ENCODE measurements at places on chromosomes 11 and 22. TPM values are rescaled to one million over a fixed set of nuclear protein-coding genes. Genes with fewer than 3 reads are reported as not detected.

DNA sequence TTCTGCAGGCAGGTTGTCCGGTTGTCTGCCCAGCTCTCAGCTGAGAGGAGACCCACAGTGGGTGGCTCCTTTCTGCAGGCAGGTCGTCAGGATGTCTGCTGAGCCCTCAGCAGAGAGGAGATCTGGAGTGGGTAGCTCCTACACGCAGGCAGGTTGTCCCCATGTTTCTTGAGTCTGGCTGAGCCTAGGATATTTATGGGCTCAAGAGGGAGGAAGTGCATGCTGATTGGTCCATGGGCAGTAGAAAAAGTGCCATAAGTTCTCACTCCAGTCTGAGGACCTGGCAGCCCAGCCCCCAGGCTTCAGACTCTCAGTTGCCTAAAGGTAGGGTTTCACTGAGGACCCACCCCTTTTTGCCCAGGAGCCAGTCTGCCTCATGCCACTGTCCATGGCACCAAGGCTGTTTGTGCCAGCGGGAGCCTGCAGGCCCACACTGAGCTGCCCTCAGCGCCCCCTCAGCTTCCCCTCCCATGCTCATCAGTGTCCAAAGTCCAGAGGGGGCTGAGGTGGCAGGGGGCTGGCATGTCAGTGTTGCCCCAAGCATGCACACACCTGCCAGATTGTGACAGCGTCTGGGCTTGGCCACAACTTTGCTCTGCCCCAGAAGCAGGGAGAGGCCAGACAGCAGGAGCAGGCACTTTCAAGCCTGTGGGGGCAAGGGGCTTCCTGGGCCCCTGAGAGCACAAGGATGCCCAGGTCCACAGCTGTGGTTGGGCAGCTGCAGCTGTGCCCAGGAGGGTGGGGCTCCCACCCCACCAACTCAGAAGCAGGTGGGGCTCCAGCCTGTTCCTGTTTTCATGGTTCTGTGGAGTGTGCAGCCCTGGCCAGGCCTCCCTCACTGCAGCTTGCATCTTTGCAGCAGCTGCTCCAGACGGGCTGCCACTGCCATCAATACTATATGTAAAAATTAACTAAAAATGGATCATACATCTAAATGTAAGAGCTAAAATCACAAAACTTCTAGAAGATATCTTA lies 3.8 kb upstream of the RNF141 start:
- no peak for DNase-seq
- H3K27ac ChIP-seq: no peak overlapping the region
- H3K36me3 ChIP-seq: no peaks in the 10 kb centered on the region
- peaks cover 13% of the 10 kb centered on the region for H3K27me3 ChIP-seq
- no peak overlapping the region for H3K4me3 ChIP-seq
- H3K4me1 ChIP-seq: peaks cover 8% of the 10 kb centered on the region

MYBPC3 gene
- not detected for total RNA-seq

- no peak overlapping the region for H3K27ac ChIP-seq
- peaks cover 87% of the 10 kb centered on the region for H3K36me3 ChIP-seq
- no peaks in the 10 kb centered on the region for H3K27me3 ChIP-seq
- no peak for DNase-seq
- no peak overlapping the region for H3K4me3 ChIP-seq
Measured at GRCh38 chr11:124983674-124984511, 29.9 kb downstream of the CCDC15 start.

GRCh38 chr22:46465793-46466192 lies 71.6 kb downstream of the CELSR1 start:
- no peak overlapping the region for H3K4me3 ChIP-seq
- no peak overlapping the region for H3K27ac ChIP-seq
- DNase-seq: no peak
- no peaks in the 10 kb centered on the region for H3K27me3 ChIP-seq

GRCh38 chr11:120112174-120112796 lies 25.6 kb downstream of the TRIM29 start:
- H3K27ac ChIP-seq: no peak overlapping the region
- DNase-seq: no peak
- no peaks in the 10 kb centered on the region for H3K27me3 ChIP-seq
- H3K4me3 ChIP-seq: no peak overlapping the region
- H3K4me1 ChIP-seq: no peaks in the 10 kb centered on the region
- no peaks in the 10 kb centered on the region for H3K36me3 ChIP-seq

DNA sequence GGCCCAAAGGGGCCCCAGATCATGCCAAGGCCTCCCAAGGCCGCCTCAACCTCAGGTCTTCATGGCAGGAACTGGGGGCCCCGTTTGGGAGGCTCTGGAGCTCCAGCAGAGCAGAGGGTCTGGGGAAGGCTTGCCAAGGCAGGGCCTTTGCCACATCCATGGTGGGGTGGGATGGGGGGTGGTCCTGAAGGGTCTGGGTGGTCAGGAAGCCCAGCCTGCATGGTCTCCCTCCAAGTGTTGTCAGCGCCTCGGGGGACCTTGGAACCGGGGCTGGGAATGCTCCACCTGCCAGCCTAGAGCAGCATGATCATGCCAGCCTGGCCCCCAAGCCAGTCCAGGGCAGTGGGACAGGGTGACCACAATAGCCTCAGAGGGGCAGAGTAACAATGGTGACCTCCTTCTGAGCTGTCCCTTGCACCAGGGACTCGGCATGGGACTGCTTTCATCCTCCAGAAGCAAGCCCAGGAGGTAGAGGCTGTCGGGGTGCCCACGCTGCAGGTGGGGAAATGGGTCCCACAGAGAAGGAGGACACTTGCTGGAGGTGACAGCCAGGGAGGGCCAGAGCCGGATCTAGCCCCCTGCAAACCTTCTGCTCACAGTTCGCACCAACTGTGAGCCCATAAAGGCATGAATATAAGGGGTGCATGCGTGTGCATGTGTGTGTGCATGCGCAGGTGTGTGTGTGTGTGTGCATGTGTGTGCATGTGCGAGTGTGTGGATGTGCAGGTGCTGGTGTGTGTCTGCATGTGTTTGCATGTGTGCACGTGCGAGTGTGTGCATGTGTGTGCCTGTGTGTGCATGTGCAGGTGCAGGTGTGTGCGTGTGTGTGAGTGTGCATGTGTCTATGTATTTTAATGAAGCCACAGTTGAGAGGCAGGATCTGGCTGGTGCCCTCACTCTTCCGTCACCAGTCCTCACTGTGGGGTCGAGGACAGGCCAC lies 63.8 kb downstream of the MYEOV start:
- H3K27ac ChIP-seq: no peak overlapping the region
- no peaks in the 10 kb centered on the region for H3K36me3 ChIP-seq
- peaks cover 2% of the 10 kb centered on the region for H3K27me3 ChIP-seq
- no peak for DNase-seq
- H3K4me3 ChIP-seq: no peak overlapping the region

RNF141 gene
- total RNA-seq: 13.2 TPM

DNA sequence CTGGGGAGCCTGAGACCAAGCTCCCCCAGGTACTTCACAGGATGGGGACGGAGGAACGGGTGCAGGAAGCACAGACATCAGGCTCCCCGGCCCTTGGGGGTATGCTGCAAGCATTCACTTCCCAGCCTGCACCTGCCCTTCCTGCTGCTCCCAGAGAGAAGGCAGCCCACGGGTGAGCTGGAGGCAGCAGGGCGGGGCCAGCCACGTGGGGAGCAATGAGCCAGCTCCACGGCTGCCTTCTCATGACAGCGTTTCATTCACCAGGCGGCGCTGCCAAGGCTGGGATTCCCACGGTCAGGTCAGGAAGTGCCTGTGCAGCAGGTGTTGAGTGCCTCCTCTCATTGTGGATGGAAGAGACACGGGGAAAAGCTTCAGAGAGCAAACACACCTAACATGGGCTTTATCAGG lies 14.5 kb upstream of the PHLDA2 start:
- no peak overlapping the region for H3K27ac ChIP-seq
- peaks cover 30% of the 10 kb centered on the region for H3K4me1 ChIP-seq
- DNase-seq: no peak
- H3K36me3 ChIP-seq: peaks cover 63% of the 10 kb centered on the region
- H3K4me3 ChIP-seq: no peak overlapping the region
- no peaks in the 10 kb centered on the region for H3K27me3 ChIP-seq

DNA sequence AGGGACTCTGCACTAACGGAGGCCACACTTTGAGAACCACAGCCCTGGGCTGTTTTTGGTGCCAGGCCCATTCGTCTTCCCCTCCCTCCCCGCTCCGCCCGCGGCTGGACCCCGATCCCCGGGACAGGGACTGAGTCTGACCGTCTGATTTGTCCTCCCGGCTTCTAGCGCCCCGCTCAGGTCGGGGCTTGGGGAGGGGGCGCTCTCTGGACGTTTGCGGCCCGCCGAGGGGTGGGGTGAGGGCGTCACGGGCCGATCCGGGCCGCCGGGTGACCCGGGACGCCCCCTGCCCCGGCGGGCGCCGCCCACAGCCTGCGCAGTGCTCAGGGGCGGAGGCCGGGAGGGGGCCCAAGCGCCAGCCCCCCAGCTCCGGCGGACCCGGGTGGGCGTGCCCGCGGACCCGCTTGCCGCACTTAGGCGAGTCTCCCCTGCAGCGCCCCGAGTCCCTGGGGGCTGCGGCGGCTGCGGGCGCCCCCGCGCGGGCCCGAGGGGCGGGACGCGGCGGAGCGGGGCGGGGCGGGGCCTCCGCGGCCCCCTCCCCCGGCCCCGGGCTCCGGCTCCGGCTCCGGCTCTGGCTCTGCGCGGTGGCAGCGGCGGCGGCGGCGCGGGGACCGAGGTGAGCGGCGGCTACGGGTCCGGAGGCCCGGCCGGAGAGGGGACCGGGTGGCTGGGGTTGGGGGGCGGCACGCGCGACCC lies 33.7 kb upstream of the PRR5 start:
- peak overlapping the region; percentile 56 for H3K27ac ChIP-seq
- no peaks in the 10 kb centered on the region for H3K36me3 ChIP-seq
- peak; percentile 54 for DNase-seq
- peaks cover 52% of the 10 kb centered on the region for H3K4me1 ChIP-seq
- H3K27me3 ChIP-seq: peaks cover 1% of the 10 kb centered on the region
- peak overlapping the region; percentile 55 for H3K4me3 ChIP-seq

DNA sequence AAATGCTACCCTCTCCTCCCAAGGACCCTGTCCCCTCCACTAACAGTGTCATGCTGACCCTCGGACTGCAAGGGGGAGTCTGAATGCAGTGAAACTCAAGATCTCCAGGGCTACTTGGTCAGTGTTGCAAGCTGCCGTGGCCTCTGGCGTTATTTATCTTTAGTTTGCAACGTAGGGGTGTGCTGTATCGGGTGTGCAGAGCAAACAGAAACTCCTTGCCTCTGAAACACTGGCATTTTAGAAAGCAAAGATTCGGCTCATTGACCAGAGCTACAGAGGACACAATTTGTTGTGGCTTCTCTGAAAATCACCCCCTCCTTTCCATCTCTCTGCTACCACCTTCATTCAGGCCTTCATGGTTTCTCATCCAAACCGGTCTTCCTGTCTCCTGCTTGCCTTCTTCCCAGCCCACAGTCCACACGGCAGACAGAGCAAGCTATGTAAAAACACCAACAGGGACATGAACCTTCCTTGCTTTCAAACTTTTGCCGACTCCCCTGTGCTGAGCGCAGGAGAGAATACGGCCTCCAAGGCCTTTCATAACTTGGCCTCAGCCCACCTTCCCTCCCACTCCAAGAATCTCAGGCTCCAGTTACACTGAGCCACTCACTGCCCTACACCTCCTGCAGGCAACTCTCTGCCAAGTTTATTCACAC lies 14.9 kb downstream of the FZD4 start:
- no peak overlapping the region for H3K27ac ChIP-seq
- H3K27me3 ChIP-seq: peaks cover 8% of the 10 kb centered on the region
- H3K36me3 ChIP-seq: no peaks in the 10 kb centered on the region

- no peak within 1 kb of the TSS for H3K4me3 ChIP-seq
- H3K27me3 ChIP-seq: no peaks in the 10 kb centered on the region
- H3K4me1 ChIP-seq: peaks cover 4% of the 10 kb centered on the region
- H3K27ac ChIP-seq: no peak within 1 kb of the TSS
- DNase-seq: no peak
Measured at GRCh38 chr11:58731819-58732218, at the start of gene GLYAT. TSS of gene GLYAT (minus strand) at chr11:58731943. CDS start at chr11:58724496, 7,447 bp downstream.

DNA sequence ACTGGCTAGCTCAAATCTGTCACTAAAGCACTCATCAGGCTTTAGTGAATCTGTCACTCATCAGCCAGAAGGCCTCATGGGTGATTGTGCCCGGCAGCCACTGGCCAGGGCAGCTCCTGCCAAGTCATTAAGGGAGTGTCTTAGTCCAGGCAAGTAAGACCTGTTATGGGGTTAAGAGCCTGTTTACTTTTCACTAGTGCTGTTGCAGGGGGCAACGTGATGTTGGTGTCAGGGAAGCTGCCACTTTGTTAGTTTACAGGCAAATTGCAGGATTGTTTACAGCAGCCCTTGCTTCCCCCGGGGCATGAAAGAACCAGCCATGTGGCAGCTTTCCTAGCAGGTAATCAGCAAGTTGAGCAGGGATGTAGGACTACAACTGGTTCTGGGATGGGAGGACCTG lies 155.6 kb upstream of the NCAM1 start:
- no peaks in the 10 kb centered on the region for H3K36me3 ChIP-seq
- no peaks in the 10 kb centered on the region for H3K4me1 ChIP-seq
- DNase-seq: no peak
- H3K4me3 ChIP-seq: no peak overlapping the region

CSRP3 gene
- not detected for total RNA-seq

EXPH5 gene
- total RNA-seq: 1.2 TPM

- H3K27me3 ChIP-seq: no peaks in the 10 kb centered on the region
- no peaks in the 10 kb centered on the region for H3K4me1 ChIP-seq
- H3K27ac ChIP-seq: no peak overlapping the region
- no peak for DNase-seq
Measured at GRCh38 chr22:44202261-44202789, 21.6 kb downstream of the PARVG start.

BET1L gene
- total RNA-seq: 46.3 TPM

DNA sequence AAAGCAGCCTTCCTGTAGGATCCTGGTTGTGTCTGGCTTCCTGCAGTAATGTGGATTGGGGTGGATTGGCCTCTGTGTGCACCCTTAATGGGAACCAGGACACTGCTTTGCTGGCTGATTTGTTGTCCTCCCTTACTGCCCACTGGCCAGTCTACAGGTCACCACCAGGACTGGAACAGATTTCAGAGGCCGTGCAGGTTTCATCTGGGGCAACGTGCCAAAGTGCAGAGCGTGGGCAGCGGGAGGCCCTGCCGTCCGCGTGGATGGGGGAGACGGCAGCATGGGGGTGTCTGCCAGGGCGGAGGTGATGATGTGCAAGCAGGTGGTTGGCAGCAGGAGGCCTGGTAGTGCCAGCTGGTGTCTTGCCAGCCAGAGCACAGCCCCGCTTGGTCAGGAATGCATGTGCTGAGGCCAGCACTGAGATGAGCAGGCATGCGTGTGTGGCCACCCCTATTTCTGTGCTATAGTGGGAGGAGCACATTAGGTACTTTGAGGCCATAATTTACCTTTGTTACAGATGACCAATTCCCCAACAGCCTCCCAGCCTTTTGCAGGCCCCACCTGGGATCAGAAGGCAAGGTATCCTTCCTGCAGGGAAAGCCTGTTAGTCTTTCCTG lies 24.3 kb downstream of the BCR start:
- peaks cover 3% of the 10 kb centered on the region for H3K4me1 ChIP-seq
- no peaks in the 10 kb centered on the region for H3K27me3 ChIP-seq
- DNase-seq: no peak
- no peak overlapping the region for H3K27ac ChIP-seq

SLC22A8 gene
- not detected for total RNA-seq

DNA sequence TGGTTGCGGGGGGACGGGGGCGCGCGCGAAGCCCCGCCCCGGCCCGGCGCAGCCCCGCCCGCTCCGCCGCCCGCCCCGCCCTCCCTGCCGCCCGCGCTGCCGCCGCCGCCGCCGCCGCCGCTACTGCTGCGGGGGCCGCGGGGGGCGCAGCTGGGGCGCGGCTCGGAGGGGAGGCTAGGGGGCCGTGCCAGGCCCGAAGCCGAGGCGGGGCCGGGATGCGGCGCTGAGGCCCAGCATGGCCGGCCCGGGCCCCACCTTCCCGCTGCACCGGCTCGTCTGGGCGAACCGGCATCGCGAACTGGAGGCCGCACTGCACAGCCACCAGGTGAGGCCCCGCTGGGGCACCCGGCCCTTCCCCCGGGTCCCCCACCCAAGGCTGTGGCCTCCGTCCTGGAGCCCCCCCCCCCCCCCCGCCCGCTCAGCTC lies at the start of gene ANKRD13D:
ANKRD13D (plus strand) TSS at position 78 of the 425 bp plus-strand sequence; CDS start at position 236, 158 bp downstream.
- H3K27me3 ChIP-seq: no peaks in the 10 kb centered on the region
- no peak for DNase-seq
- peaks cover 69% of the 10 kb centered on the region for H3K36me3 ChIP-seq

IL17REL gene
- total RNA-seq: not detected
